Skeletal muscle cell (primary cell): ENCODE measurements at places on chromosomes 2 and 18.

- no peak for DNase-seq
Observed at GRCh38 chr2:113207021-113207420, 33.2 kb downstream of the PSD4 start.

GRCh38 chr18:55665506-55665905 is 77.5 kb upstream of the TCF4 start:
- no peak for DNase-seq

- peak; percentile 66 for DNase-seq
Observed at GRCh38 chr2:226002438-226002837, 602.9 kb downstream of the NYAP2 start.

- no peak for DNase-seq
Observed at GRCh38 chr18:53819174-53819573, 405.3 kb downstream of the MBD2 start.

GRCh38 chr2:111706481-111707001 is 177.5 kb downstream of the ANAPC1 start:
- DNase-seq, result no peak

- DNase-seq, result no peak
Observed at GRCh38 chr2:9760069-9760901, 83.0 kb upstream of the TAF1B start.

GRCh38 chr2:95530734-95531133 is 46.2 kb upstream of the TRIM43B start:
- peak; percentile 52 for DNase-seq

- DNase-seq, result peak; percentile 27
Observed at GRCh38 chr2:169765523-169765922, 31.9 kb downstream of the KLHL23 start.
